ENCODE measurements at places on chromosomes 4 and X. TPM values are rescaled to one million over a fixed set of nuclear protein-coding genes. Genes with fewer than 3 reads are reported as not detected.

DNA sequence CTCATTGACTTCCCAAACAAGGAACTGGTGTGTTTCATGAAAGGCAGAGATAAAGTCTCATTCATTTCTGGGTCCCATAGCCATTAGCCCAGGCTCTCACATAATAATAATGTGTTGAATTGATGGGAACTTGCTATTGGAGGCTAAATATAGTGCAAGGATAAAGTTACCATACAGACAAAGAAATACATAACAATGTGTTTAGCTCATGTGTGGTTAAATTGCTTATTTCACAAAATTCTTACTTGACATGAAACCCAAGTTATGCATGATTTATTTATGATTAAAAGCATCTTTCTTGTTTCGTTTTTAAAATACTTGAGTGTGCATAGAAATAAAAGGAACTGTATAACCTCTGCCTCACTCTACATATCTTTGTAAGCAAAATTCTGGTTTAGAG lies 37.3 kb upstream of the LPAR4 start:
- no peak for DNase-seq

DNA sequence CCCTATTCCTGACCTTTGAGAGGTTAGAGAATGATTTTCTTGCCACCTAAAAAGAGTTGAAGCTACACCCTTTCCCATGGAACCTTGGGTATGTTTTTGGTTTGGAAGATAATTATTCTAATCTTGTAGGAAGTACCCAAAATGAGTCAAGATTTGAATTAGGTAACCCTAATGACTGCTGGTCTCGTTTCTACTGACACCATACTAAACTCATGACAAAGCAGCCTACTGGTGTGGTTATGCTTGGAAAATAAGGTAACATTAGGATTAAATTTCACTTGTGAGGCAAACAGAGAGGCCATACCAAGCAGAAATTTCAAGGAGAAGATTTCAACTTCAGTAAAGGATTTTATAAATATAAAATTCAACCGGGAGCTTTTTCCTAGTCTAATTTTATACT lies 107.9 kb downstream of the FBXW7 start:
- no peak for DNase-seq

GRCh38 chrX:39360101-39360500 lies 558.8 kb downstream of the MID1IP1 start:
- no peak for DNase-seq

GRCh38 chrX:40054793-40055192 lies 43.0 kb downstream of the BCOR start:
- no peak for DNase-seq

- DNase-seq: no peak
These were observed 27.6 kb downstream of the ANXA5 start for GRCh38 chr4:121669163-121669550.

GRCh38 chr4:77493829-77494551 lies 111.6 kb upstream of the CXCL13 start:
- no peak for DNase-seq

DNA sequence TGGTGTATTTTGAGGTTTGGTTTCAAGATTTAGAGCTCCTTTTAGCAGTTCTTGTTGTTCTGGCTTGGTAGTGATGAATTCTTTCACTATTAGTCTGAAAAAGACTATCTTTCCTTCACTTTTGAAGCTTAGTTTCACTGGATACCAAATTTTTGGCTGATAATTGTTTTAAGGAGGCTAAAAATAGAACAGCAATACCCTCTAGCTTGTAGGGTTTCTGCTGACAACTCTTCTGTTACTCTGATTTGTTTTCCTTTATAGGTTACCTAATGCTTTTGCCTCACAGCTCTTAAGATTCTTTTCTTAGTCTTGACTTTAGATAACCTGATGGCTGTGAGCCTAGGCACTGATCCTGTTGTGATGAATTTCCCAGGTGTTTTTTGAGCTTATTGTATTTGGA lies 33.6 kb upstream of the HEPH start:
- no peak for DNase-seq

- DNase-seq: no peak
These were observed 12.6 kb downstream of the P2RY10 start for GRCh38 chrX:78957768-78958130.

GRCh38 chr4:165454426-165454825 lies 75.6 kb downstream of the CPE start:
- no peak for DNase-seq

DNA sequence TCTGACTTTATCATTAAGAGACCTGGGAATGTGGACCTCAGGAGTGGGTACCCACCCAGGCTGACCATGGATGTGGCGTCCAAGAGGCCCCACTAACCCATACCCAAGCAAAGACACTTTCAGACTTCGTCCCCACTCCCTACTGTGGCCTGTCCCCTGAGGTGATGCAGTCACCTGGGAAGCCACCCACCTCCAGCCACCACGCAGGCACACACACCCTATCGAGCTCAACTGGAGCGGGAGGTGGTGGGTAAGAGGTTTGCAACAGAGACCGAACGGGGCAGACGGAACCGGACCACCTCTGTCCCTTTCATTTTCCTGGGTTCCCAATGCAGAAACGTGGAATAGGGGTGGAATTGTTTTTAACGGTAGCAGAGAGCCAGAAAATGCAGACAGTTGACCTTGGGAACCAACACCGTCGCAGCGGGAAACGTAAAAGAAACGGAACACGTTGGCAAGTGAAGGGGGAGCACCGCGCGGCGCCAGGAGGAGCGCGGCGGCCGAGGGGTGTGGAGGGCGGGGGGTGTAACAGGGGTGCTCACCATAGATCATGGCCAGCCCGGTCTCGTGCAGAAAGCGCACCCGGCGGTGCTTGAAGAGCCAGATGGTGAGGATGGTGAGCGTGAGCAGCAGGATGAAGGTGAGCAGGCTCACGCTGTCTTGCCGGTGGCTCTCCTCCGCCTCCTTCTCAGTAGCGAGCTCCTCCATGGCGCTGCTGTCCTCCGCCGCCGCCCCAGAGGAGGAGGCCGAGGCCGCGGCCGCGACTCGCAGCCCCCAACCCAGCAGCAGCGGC lies 559 bp downstream of the SLC9A7 start:
- DNase-seq: no peak

DNA sequence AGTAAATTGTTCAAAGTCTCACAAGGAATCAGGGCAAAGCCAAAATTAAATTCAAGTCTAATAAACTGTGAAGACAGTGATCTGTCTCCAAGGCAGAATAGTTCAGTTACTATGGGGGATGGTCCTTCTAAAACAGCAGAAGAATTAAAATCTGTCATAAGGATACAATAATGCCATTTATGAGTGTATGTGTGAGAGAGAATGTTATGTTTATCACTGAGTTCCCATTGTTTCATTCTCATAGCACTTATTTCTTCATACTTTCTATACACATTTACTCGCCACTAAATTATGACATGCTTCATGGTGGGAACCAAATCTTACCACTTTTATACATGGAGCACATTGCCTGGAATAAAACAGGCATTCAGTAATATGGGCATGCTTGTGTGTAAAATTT lies 102.5 kb downstream of the AMMECR1 start:
- no peak for DNase-seq

GRCh38 chr4:10741961-10742699 lies 57.6 kb upstream of the CLNK start:
- no peak for DNase-seq

DNA sequence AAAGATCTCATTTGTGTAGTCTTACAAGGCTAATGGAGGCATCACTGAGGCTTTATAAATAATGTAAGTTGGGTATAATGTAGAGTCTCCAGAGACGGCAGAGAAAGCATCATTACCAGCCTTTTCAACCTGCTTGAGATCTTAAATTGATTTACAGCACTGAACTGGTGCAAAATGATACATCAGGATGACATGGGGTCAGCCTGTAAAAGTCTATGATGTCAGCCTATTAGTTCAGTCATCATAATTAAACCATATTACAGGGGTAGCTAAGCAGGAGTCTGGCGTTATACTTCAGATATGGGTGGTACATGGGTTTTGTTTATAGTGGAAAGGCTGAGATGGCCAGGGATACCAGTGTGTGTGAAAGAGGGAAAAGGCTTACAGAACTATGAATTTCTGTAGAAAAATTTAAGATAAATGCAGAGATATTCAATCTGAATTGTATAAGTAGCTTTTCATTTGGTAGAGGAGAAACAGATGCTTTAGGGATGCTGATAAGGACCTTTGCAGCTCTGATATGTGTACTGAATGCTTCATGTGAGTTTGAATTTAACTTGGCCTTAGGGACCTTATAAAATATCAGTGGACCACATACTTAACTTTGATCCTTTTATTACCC lies 2.7 kb downstream of the SMAD1 start:
- DNase-seq: no peak

GRCh38 chr4:97305351-97305750 lies 837.9 kb downstream of the STPG2 start:
- no peak for DNase-seq

GRCh38 chr4:31291238-31291637 lies 571.1 kb downstream of the PCDH7 start:
- DNase-seq: peak; percentile 4

GRCh38 chr4:15333692-15334633 lies 93.9 kb upstream of the C1QTNF7 start:
- no peak for DNase-seq

DNA sequence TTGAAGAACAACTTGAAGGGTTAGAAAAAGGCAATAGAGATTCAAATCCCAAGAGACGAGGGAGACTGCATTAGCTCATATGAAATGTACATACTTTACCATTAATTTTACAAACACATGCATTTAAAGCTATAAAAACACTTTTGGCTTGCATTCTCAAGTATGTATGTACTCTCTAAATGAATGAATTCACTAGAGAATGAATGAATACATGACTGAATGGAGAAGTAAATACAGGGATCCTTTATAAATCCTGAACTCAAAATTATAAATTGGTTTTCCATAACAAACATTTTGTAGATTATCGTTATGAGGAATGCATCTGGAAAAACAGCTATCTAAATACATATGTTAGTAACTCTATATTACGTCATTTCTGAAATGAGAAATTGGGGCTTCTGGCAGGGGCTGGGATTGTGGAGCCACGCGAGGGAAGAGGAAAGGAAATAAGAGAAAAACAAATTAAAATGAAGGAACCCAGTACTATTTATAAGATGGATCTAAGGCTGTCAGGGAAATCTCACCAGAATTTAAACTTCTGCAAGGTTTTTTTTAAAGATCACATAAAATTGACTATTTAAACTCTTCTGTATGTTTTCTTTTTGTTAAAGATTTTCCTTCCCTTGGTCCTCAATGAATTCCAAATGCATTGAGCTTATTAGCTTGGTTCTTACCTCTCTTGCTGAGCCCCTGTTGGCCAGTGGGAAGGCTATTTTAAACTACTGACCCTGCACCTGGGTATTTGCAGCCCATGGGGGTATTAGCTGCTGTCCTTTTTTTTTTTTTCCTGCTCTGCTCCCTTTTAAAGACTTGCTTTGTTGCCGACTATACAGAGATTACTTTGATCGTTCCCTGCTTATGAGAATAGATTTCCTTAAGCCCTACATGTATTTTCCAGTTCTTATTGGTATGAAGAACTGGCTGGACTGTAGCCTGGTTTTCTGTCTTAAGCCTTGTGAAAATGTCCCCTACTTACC lies 207.8 kb downstream of the ADGRL3 start:
- DNase-seq: no peak

DNA sequence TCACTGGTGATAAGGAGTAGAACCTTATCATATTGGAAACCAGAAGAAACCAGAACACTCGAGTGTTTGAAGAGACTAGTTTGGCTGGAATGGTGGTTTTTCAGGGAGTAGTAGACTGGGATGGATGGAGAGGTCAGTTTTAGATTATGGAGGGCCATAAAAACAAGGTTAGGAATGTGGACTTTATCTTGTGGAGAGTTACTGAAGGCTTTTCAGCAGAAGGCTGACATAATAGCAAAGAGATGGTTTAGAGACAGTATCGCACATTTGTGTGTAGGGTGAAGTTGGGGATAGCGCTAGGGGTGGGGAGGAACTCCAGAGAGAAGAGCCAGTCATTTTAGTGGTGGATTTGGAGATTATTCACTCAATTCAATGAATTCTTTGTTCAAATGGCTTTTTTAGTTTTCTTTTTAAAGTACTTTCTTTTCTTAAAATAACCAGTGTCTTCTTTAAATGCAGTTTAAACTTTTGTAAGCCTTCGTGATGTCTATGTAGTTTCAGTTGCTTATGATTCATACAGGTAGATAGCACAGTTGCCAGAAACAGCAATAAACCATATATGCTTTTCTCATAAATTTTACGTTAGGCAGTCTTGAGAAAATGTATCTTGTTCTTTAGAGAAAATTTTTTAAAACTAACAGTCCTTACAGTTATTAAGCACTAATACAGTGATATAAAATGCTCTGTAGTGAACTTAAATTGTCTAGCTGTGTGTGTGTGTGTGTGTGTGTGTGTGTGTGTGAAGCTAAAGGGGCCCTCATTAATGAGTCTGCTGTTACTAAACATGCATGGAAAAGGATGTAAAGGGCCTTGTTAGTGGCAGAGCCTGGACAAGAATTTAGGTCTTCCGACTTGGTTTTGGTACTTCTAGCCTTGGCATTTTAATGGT lies 3.8 kb downstream of the ARHGAP10 start:
- no peak for DNase-seq

DNA sequence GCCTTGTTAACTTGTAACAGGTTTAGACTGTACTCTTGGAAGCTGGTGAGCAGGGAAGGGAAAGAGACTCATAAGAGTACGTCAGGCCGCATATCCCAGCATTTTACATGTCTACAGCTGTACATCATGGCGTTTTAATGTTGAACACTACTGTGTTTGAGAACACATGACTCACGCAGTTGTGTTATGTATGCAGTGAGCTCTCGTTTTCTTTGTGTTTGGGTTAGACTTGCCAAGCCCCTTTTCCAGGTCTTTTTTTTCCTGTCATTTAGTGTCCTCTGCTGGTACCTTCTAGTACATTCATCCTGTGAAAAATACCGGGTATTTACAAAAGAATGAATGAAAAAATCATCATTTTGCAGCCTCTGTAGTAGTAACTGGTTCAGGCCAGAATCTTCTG lies 35.3 kb downstream of the SMS start:
- no peak for DNase-seq

GRCh38 chr4:1309261-1310010 lies 19.7 kb downstream of the MAEA start:
- peak; percentile 93 for DNase-seq

DNA sequence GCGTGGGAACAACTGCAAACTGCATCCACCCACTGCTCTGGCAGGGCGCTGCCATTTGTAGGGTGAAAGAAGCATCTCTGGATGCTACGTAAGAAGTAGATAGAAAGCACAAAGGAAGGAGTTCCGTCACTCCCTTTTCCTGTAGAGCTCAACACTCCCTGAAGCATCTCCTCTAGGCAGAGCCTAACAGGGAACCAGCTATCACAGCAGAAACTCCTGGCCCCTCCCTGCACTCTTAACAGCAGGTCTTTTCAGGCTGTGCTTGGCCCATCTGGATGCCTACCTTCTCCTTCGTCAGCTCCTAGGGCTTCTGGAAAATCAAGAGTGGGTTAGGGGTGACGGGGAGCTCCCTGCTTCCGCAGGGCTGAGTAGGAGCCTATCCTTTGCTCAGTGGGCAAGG lies 112.9 kb upstream of the TLL1 start:
- DNase-seq: no peak

GRCh38 chr4:156374894-156375293 lies 421.2 kb upstream of the CTSO start:
- no peak for DNase-seq

NSG1 gene
- 63.2 TPM for polyA plus RNA-seq

CRMP1 gene
- 59.0 TPM for polyA plus RNA-seq

CLDN22 gene
- polyA plus RNA-seq: 2.2 TPM

SPOCK3 gene
- polyA plus RNA-seq: 0.56 TPM

CT45A9 gene
- not detected for polyA plus RNA-seq

CETN2 gene
- polyA plus RNA-seq: 80.7 TPM

DGKK gene
- 0.03 TPM for polyA plus RNA-seq

SMIM10L2A gene
- 9.4 TPM for polyA plus RNA-seq

PPP4R3C gene
- not detected for polyA plus RNA-seq

BRS3 gene
- polyA plus RNA-seq: 0.07 TPM

PPARGC1A gene
- 5.6 TPM for polyA plus RNA-seq

OPHN1 gene
- 7.3 TPM for polyA plus RNA-seq

CSAG3 gene
- not detected for polyA plus RNA-seq

FIP1L1 gene
- 95.2 TPM for polyA plus RNA-seq

RLIM gene
- polyA plus RNA-seq: 28.7 TPM

Data from right lung (tissue), 10 donors.